Testis (tissue), 5 donors: ENCODE measurements at places on chromosomes 3 and 15. TPM values are rescaled to one million over a fixed set of nuclear protein-coding genes. Genes with fewer than 3 reads are reported as not detected.

GRCh38 chr3:11220230-11220629, 52.0 kb upstream of the ATG7 start:
- no peak overlapping the region for H3K27ac ChIP-seq
- no peaks in the 10 kb centered on the region for H3K27me3 ChIP-seq
- no peak for DNase-seq
- no peak overlapping the region for H3K4me3 ChIP-seq
- no peaks in the 10 kb centered on the region for H3K4me1 ChIP-seq
- H3K36me3 ChIP-seq: no peaks in the 10 kb centered on the region

- no peak for DNase-seq
- peak overlapping the region; percentile 31 for H3K27ac ChIP-seq
- H3K27me3 ChIP-seq: no peaks in the 10 kb centered on the region
- H3K36me3 ChIP-seq: no peaks in the 10 kb centered on the region
- peaks cover 3% of the 10 kb centered on the region for H3K4me1 ChIP-seq
Observed at GRCh38 chr3:146473726-146474125, 4.4 kb upstream of the PLSCR2 start.

DNA sequence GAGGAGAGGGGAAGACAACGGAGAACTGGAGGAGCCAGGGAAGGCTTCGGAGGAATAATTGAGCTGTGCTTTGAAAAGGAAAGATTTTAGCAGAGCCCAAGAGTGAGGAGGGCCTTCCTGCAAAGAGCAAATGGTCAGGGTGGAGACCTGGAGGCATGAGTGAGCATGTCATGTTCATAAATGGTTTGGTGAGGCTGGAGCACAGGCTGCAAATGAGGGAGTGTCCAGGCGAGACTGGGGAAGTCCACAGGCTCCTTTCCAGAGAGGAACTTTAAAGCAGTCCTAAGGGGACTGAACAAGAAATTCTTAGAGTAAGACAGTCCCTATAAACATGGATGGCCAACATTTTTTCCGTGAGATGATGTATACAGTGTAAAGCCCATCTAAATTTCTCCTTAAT, 108.8 kb downstream of the THSD4 start:
- no peak overlapping the region for H3K27ac ChIP-seq
- no peak for DNase-seq
- H3K36me3 ChIP-seq: no peaks in the 10 kb centered on the region
- no peaks in the 10 kb centered on the region for H3K27me3 ChIP-seq
- no peak overlapping the region for H3K4me3 ChIP-seq
- no peaks in the 10 kb centered on the region for H3K4me1 ChIP-seq

DNA sequence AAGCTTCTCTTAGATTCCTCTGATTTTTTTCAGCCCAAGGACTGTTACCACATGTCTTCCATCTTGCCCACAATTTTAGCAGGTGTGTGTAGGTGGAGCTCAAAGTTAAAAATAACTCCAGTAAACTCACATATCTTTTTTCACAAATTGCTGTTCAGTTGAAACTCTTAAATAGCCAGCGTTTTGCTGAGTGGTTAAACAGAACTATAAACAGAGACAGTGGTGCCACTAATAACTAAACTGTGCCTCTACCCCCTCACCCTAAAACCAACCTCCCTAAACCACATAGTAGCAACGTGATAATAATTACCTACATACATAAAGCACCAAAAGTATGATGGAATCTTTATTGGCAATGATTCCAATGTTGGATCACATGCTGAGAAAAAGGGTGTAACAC, 525.1 kb downstream of the PDCD6IP start:
- no peaks in the 10 kb centered on the region for H3K36me3 ChIP-seq
- no peaks in the 10 kb centered on the region for H3K4me1 ChIP-seq
- H3K27me3 ChIP-seq: no peaks in the 10 kb centered on the region
- no peak for DNase-seq
- no peak overlapping the region for H3K27ac ChIP-seq
- H3K4me3 ChIP-seq: no peak overlapping the region

- H3K4me1 ChIP-seq: peaks cover 11% of the 10 kb centered on the region
- no peaks in the 10 kb centered on the region for H3K27me3 ChIP-seq
- H3K4me3 ChIP-seq: no peak overlapping the region
- no peak for DNase-seq
- no peak overlapping the region for H3K27ac ChIP-seq
Observed at GRCh38 chr15:41691471-41691870, 31.3 kb downstream of the MGA start.

- H3K27me3 ChIP-seq: no peaks in the 10 kb centered on the region
- DNase-seq: no peak
- no peak overlapping the region for H3K27ac ChIP-seq
- H3K4me1 ChIP-seq: no peaks in the 10 kb centered on the region
Observed at GRCh38 chr3:121269389-121269788, 276.4 kb downstream of the POLQ start.

IL5RA gene
- 0.87 TPM for total RNA-seq

GRCh38 chr15:83582381-83582780, 71.5 kb upstream of the ADAMTSL3 start:
- no peak for DNase-seq
- H3K4me1 ChIP-seq: no peaks in the 10 kb centered on the region
- no peak overlapping the region for H3K4me3 ChIP-seq
- H3K27ac ChIP-seq: no peak overlapping the region
- no peaks in the 10 kb centered on the region for H3K36me3 ChIP-seq
- H3K27me3 ChIP-seq: no peaks in the 10 kb centered on the region

DNA sequence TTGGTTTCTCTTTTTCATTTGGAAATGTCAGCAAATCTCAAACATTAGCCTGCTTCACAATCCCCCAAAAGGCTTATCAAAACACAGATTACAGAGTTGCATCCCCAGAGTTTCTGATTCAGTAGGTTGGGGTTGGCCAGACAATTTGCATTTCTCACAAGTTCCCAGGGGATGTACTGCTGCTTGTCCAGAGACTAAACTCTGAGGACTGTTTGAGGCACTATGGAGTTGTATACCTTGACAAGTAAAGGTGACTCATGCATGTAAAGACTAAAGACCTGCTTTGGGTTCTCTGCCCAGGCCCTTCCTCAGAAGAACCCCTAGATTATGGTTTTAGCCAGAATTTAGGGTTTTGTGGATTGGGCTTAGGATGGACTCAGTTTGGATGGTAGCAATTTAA, 151.1 kb upstream of the ARHGEF26 start:
- no peaks in the 10 kb centered on the region for H3K4me1 ChIP-seq
- no peak for DNase-seq
- H3K27ac ChIP-seq: no peak overlapping the region
- no peaks in the 10 kb centered on the region for H3K36me3 ChIP-seq
- no peak overlapping the region for H3K4me3 ChIP-seq

GHRL gene
- total RNA-seq: 0.50 TPM

- H3K4me1 ChIP-seq: no peaks in the 10 kb centered on the region
- H3K36me3 ChIP-seq: no peaks in the 10 kb centered on the region
- H3K4me3 ChIP-seq: no peak overlapping the region
- no peak overlapping the region for H3K27ac ChIP-seq
- no peak for DNase-seq
Observed at GRCh38 chr3:179028408-179028807, 43.2 kb downstream of the ZMAT3 start.

DNA sequence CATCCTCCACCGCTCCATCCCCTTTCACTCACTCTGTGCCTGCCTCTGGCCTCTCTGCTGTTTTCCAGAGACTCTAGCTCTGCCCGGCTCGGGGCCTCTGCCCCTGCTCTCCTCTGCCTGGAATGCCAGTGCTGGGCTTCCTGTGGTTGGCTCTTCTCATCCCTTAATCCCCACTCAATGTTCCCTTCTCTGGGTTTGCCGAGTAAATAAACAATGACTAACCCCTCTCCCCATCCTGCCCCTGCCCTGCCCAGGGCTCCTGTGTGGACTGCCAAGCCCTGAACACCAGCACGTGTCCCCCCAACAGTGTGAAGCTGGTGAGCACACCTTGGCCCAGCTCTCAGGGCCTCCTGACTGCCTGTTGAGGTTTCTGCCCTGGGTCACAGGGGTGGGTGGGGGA, 12.2 kb downstream of the STAB1 start:
- no peak for DNase-seq
- H3K27me3 ChIP-seq: no peaks in the 10 kb centered on the region
- H3K36me3 ChIP-seq: no peaks in the 10 kb centered on the region
- peaks cover 5% of the 10 kb centered on the region for H3K4me1 ChIP-seq
- H3K27ac ChIP-seq: no peak overlapping the region
- no peak overlapping the region for H3K4me3 ChIP-seq

DNA sequence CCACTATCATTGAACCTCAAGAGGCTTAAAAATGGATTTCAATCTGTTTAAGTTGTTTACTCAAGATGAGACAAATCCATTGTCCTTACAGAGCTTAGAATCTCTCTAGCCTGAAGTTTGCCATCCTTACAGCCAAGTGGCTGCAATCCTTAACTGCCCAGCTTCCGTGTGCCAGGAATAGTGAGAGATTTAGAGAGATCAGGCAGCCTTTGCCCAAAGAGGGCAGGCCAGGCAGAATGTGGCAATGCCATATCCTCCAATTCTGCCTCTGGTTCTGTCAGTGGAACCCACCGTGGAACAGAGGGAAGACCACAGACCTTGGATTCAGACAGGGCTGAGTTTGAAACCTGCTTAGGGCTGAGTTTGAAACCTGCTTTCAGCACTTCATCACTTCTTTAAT, 374.3 kb downstream of the VPS13C start:
- no peaks in the 10 kb centered on the region for H3K4me1 ChIP-seq
- H3K4me3 ChIP-seq: no peak overlapping the region
- H3K36me3 ChIP-seq: no peaks in the 10 kb centered on the region
- H3K27me3 ChIP-seq: no peaks in the 10 kb centered on the region

ARHGEF26 gene
- total RNA-seq: 24.8 TPM

- H3K36me3 ChIP-seq: no peaks in the 10 kb centered on the region
- no peak overlapping the region for H3K4me3 ChIP-seq
- H3K27ac ChIP-seq: no peak overlapping the region
- H3K4me1 ChIP-seq: no peaks in the 10 kb centered on the region
- H3K27me3 ChIP-seq: no peaks in the 10 kb centered on the region
- peak; percentile 58 for DNase-seq
Observed at GRCh38 chr3:33372218-33373081, 67.8 kb downstream of the UBP1 start.

ZIC1 gene
- 3.3 TPM for total RNA-seq

GRCh38 chr3:108225221-108225620, 3.0 kb upstream of the IFT57 start:
- H3K27me3 ChIP-seq: no peaks in the 10 kb centered on the region
- H3K4me3 ChIP-seq: no peak overlapping the region
- H3K36me3 ChIP-seq: no peaks in the 10 kb centered on the region
- DNase-seq: no peak
- H3K4me1 ChIP-seq: peaks cover 23% of the 10 kb centered on the region

DNA sequence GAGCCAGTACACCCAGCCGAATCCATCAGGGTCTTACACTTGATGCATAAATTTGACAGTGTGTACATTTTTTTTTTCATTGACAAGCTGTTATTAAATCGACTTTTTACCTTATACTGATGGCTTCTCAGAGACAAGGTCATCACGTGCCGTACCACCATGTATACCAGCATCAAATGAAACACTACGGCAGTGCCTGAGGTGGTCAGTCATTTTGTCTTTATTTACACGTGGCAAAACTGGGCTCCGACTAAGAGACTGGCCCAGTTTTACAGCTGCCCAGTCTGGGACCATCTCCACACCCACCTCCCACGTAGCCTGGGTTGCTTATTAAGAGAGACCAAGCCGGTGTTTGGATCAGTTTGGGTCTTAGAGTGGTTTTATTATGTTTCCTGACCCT, 57.4 kb downstream of the TMEM266 start:
- DNase-seq: no peak
- no peak overlapping the region for H3K27ac ChIP-seq
- H3K4me3 ChIP-seq: no peak overlapping the region
- H3K36me3 ChIP-seq: no peaks in the 10 kb centered on the region

DNA sequence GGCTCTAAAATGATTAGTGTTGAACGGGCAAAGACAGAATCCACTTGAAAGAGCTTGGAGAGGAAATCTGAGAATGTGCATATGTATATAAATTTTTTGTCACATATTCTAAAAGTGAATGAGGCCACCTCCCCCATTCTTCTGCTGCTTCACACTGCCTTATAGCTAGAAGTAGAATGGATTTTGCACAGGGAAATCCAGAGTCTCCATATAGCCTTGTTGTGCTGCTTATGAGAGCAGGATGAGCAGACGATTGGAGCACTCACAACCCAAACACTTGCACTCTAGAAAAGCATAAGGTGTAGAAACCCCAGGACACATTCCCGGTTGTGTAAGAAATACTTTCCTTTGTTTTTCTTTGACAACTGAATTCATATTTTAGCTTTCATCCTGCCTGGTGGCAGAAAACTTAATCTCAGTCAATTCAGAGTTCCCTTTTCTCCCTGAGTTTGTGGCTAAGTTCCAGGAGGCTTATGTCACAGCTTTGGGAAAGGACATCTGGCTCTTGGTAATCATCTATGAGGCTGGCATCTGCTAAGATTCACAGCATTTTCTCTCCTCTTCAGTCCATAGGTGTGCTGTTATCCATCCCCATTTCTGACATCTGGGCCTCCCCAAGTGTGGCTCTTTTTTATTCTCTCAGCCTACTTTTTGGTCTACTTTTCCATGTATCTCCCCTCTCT, 188.4 kb upstream of the PFN2 start:
- no peaks in the 10 kb centered on the region for H3K36me3 ChIP-seq
- no peaks in the 10 kb centered on the region for H3K4me1 ChIP-seq
- DNase-seq: no peak
- H3K4me3 ChIP-seq: no peak overlapping the region
- no peaks in the 10 kb centered on the region for H3K27me3 ChIP-seq

DNA sequence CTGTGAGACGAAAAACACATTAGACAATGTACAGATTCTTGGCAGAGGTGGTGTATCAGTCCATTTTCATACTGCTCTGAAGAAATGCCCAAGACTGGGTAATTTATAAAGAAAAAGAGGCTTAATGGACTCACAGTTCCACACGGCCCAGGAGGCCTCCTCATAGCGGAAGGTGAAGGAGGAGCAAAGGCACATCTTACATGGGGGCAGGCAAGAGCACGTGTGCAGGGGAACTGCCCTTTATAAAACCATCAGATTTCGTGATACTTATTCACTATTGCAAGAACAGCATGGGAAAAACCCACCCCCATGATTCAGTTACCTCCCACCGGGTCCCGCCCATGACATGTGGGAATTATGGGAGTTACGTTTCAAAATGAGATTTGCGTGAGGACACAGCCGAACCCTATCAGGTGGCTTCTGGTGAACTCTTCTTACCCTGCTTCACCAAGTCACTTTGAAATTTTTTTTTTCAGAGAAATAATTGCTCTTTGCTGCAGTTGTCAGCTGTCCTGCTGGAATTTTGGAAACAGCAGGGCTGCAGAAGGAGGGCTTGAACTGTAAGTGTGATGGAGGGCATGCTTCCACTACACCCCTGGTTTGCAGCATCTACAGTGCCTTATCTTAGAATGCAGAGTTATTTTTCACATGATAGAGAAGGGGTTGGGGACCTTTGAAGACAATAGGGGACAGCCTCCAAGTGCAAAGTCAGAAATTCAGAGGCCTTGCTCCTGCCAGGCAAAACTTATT, 2.9 kb upstream of the IGF2BP2 start:
- no peak overlapping the region for H3K4me3 ChIP-seq
- H3K27ac ChIP-seq: no peak overlapping the region
- no peaks in the 10 kb centered on the region for H3K27me3 ChIP-seq
- peaks cover 8% of the 10 kb centered on the region for H3K4me1 ChIP-seq
- no peaks in the 10 kb centered on the region for H3K36me3 ChIP-seq
- no peak for DNase-seq
